ENCODE measurements at places on chromosomes 7 and 10.

- DNase-seq, result no peak
These were observed 266.0 kb downstream of the BBS9 start for GRCh38 chr7:33395340-33395739.

GRCh38 chr10:115093776-115094408 is 727 bp downstream of the ATRNL1 start:
- peak; percentile 54 for DNase-seq

- peak; percentile 78 for DNase-seq
These were observed 5.8 kb upstream of the KCNH2 start for GRCh38 chr7:150983893-150984368.

- DNase-seq, result no peak
These were observed 499.7 kb downstream of the CALN1 start for GRCh38 chr7:71912476-71912875.

GRCh38 chr10:34804306-34804705 is 10.8 kb downstream of the PARD3 start:
- DNase-seq, result no peak

Measured in RPMI8226 (cell line).